Stimulated activated CD4-positive, alpha-beta T cell treated with anti-CD3 and anti-CD28 coated beads, Interleukin-4, amount 100 ng/mL, for 4 hours (primary cell): ENCODE measurements at places on chromosomes 7 and 10.

GRCh38 chr10:113982769-113983168 is 60.9 kb upstream of the ADRB1 start:
- no peak for DNase-seq

GRCh38 chr7:100351657-100352058 is 6.3 kb upstream of the PILRB start:
- no peak for DNase-seq

DNA sequence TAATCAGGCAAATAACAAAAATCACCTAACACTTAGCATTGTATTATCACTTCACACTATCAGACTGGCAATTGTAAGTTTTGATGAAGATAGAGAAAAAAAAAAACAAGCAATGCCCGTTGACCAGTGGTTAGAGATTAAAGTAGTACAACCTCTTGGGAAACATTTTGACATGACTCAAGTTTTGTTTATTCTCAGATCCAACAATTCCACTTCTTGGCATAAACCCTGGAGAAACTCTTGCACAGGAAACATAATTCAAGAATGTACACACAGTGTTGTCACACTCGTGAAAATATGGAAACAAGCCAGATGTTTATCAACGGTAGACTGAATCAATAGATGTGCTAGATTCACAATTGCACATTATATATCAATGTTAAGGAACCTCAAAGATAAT is 37.2 kb downstream of the FRMD4A start:
- no peak for DNase-seq

DNA sequence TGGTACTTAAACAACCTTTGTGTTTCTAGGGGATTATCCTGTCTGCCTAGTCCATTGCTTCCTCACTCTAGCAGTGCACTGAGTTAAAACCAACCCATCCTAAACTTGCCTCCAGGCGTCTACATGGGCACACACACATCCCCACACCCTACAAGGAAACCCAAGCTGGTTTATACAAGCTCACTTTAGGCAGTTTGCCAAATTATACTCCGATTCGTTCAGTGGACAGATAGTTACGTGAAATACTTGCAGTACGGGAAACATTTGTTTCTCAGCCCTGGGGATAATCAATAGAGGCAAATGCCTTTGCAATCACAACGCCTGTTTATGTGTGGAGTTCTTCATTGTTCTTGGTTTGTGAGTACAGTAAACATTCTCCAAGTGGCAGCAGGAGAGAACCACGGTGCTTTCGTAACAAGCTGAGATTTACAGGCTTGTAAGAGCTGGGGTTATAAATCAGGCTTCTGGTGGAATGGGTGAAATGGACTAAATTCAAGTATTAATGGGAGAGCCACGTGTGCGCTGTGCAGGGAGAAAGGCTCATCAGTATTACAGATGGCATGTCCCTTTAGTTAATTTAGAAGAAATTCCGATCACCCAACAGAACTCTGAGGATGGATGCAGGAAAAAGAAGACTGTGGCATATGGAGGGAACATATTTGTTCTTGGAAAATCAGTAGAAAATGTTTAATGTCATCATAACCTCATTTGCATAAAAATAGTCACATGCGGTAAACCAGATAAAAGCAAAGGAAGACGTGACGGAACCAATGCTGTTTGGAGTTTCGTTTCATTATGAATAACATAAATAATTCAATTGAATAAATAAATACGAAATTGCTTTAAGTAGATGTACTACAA is 217.1 kb downstream of the GALNT17 start:
- DNase-seq, result no peak

GRCh38 chr7:37594602-37595001 is 89.0 kb upstream of the GPR141 start:
- DNase-seq, result no peak

DNA sequence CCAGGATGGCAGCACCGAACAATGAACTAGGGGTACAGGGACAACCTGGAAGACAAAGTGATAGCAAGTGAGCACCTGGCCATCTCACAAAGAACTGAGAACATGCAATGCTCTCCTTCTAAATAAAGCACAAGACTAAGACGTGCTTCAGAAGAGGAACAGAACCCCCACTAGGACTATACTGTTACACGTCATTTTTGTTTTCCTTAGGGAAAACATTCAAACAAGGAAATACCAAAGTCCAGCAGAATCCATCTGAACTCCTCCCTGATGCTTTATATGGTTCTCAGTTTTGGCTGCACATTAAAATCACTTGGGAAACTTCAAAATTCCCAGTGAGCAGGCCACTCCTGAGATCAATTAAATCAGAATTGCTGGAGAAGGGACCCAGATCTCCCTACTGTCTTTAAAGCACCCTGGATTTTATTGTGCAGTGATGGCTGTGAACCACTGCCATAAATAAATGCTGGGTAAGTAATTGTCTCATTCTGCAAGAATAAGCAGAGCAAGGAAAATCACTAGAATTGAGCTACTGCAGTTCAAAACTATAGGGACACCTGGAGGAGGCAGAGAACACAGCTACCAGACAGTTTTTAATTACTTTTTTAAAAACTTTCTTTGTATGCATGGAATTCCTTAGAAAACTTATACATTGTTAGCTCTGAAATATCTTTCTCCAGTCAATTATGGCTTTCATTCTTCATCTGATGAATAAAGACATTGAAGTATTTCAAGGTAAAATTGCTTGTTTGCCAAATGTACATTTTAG is 866.5 kb upstream of the GHITM start:
- no peak for DNase-seq

DNA sequence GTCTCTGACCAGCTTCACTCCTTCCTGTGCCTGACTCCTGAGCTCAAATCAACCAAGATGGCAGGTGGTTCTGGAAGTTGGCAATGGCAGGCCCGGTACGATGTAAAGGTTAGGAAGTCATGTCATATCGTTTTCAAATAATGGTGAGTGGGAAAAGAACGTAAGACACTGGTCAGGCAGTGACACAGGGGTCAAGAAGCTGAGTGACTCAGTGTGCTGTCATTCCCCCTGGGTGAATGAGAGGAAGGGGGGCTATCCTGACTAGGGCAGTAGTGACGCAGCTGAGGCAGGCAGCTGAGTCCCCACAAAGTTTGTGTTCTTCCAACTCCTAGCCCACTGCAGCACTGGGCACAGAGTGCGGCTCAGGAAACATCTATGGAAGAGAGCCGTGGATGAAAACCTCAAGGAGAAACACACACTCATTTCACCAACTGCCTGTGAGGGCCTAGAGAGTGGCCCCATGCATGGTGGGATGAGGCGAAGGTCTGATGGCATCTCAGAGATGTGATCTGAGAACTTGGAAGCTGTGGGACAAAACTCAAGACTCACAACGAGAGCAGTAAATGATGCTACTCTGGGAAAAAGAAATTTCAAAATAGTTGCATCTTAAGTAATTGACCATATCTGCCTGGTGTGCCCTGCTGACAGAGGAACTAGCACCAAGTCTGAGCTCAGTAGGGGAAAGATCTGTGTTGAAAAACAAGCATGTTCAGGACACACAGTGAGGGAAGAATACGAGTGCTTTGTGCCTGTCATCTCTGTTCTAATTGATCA is 23.2 kb downstream of the CREB3L2 start:
- no peak for DNase-seq

DNA sequence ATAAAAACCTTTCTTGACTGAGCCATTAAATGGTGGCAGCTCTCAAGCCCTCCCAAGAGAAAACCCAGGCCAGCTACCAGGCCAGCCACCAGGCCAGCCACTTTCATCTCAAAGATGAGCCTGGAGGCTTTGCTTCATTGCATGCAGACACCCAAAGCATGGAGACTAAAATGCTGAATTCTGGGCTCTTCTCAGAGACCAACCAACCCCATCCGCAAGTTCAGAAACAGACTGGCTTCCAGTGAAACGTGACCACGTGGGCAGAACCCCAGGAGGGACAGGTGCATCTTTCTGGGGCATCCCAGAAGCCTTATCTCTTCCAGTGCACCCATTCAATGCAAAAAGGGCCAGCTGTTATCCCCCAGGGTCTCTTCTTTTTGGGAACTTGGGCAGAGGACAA is 20.9 kb downstream of the CHST15 start:
- no peak for DNase-seq

DNA sequence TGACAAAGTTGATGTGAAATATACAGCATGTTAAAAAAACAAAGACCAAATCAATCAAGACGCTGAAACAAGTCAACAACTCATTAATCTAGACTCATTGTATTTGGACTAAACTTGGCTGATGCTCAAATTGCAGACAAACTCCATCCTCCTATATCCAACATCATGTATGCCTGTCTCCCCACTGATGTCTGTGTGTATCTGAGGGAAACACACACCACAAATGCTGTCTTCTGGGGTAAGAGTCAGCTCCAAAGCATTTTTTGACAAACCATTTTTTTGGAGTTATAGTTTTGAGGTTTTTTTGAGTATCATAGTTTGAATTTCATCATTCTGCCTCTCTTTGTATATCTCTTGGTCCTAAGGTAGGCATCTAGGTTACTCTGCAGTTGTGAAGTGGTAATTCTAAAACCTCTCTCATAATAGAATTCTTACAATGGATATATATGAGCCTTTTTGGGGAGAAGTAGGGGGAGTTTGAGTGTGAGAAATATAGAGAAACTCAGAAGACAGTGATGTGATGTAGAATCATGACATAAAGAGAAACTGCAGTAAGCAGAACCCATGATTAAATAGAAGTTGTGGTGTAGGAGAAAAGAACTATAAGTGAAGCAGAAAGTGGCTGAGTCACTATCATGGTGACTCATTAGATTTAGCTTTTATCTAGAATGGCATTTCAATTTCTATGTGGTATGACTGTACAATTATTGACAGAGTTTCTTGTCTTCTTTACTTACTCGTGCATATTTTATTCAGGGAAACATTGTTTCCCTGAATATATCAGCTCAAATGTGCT is 1531.1 kb upstream of the LRRTM3 start:
- no peak for DNase-seq

- DNase-seq, result no peak
Measured at GRCh38 chr7:3068530-3068929, 24.9 kb upstream of the CARD11 start.

- no peak for DNase-seq
Measured at GRCh38 chr10:71549766-71550533, 153.2 kb downstream of the CDH23 start.

DNA sequence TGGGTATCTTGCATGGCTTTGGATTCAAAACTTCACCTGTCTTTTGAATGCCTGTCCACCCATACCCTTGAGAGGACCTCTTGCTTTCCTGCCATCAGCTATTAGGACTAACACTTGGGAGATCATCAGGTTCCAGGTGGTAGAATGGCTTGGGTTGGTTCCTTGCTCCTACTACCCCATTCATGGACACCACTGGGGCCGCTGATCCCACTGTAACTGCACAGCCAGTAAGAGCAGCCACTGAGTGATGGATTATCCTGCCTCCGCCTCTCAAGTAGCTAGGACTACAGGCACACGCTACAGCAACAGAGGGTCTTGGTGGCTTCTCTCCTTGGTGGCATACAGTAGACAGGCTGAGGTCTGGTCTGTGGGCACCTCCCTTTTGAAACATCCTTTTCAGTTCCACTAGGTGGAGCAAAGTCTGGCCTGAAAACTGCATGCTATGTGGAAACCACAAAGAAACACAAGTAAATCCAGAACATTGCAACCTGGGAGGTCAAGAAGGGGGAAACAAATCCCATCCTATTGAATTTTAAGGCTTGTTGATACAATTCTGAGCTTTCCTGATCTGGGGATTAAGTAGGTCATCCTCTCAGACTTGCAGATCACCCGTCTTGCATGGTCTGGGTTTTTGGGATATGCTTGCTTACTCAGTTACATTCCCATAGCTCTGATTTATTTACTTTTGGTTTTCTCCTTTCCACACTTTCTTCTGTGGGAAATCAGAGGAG is 9.4 kb downstream of the WBP1L start:
- no peak for DNase-seq

DNA sequence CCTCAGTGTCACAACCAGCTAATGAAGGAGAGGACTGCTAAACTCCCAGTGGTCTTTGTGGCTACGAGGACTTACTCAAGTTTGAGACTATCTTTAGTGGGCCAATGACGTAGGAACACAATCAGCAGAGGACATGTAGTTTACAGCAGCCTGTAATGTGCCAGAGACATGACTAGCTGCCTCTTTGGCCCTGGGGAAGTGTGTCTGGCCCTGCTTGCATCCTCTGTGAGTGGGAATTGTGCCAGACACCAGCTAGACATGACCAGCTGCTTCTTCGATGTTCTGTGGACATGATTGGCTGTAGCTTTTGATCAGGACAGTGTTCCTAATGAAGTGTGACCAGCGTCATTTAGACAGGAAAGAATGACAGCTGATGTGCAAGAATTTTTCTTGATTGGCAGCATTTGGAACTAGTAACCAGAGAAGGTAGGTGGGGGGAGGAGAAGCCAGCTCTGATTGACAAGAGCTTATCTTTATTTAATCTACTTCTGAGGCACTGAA is 141.7 kb downstream of the AUTS2 start:
- DNase-seq, result no peak

- no peak for DNase-seq
Measured at GRCh38 chr7:2016021-2016631, 216.6 kb downstream of the MAD1L1 start.

- DNase-seq, result no peak
Measured at GRCh38 chr10:72730479-72730878, 38.5 kb downstream of the MCU start.

GRCh38 chr7:106493041-106493731 is 167.8 kb downstream of the CCDC71L start:
- DNase-seq, result no peak

- DNase-seq, result no peak
Measured at GRCh38 chr7:151688236-151688780, 168.6 kb upstream of the RHEB start.

DNA sequence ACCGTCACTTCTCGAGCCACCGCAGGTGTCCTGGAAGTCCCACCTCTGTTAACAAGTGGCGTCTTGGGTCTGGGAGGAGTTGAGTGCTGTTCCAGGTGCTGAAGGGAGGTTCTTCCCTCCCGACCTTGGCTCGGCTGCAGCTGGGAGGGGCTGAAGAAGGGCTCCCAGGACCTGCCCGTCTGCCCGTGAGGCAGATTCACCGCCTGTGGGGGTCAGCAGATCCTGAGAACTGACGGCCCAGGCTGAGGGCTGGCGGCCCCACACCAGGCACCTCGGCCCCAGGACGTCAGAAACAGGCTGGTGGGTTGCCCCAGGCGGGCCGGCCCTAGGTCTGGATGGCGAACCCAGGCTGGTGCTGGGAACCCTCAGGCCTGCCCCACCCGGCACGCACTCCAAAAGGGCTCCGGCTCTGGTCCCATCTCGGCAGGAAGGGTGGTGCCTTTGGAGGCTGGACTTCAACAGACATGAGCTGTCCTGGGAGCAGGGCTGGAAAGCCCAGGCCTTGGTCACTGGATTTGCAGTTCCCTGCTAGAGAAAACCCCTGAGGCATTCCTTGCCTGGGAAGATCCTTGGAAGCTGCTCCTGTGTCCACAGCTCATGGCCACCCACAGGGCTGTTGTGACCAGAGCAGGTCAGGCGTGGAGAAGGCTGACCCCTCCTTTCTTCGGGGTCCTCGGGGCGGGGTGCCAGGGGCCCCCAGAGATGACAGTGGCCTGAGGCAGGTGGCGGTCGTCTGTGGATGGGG is 42.6 kb upstream of the CFAP46 start:
- DNase-seq, result no peak
